Activated T-helper 17 cell treated with anti-CD3 and anti-CD28 coated beads, Interleukin-2, amount 50 U/mL, for 72 hours (primary cell): ENCODE measurements at places on chromosomes 1 and 21. TPM values are rescaled to one million over a fixed set of nuclear protein-coding genes. Genes with fewer than 3 reads are reported as not detected.
A peak's percentile ranks its signal among the peaks of the same experiment; 100 is the strongest.

DNA sequence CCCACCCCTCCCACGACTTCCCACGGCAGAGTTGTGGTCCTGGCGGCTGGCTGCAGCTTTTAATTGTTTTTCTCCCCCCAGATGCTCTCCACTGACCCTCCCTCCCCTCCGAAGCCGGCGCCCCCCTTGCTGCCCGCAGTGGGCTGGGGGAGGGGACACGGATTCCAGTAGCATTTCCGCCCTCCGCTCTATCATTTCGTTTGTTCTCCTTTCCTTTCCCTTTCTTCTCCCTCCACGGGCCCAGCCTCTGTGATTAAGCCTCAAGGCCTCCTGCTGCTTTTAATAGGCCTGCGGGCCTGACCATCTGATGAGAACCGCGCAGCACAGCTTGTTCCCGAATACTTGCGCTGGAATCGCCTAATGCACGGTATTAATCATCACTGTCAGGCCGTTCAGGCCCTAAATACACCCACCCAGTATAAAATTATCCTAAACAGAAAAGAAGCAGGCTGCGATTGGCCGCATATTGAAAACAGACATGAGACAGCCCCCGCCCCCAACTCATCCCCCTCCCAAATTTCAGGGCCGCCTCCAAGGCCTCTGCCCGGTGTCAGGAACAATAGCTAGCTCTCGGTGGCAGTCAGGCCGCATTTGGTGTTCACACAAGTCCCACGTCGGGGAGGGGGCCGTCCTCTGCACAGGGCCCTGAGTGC is 102.0 kb upstream of the ARHGEF16 start:
- no peak for ATAC-seq

NBPF6 gene
- not detected for total RNA-seq

DNA sequence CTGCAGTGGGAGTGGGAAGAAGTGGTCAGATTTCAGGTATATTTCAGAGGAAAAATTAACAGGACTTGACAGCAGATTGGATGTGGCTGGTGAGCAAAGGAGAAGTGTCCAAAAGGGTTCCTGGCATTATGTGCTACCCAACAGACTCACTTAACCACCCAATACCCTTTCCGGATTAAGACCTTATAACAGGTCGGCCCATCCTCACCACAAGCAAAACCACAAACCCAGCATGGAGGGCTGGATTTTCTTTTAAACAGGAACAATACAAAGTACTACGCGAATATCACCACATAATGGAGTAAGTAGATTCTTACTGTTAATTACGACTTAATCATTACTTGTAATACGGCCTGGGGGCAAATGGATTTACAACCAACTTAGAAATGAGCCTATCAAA is 59.2 kb downstream of the WDR64 start:
- ATAC-seq = no peak

UBASH3A gene
- total RNA-seq = 42.1 TPM

DNA sequence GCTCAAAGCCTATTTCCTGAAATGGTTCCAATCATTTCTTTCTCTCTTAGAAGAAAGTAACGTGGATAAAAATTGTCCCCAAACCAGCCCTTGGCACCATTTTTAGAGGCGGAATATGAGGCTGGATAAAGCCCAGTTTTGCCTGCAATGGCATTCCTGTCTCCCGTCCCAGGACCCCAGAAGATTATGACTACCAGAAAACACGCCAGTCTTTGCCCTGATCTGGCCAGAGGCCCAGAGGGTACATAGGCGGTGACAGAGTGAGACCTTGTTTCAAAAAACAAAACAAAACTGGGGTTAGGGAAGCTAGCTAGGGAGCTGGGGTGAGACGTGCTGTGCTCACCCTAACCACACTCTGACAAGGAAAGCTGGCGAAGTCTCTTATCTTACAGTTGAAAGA is at the start of gene AADACL4:
AADACL4 (plus strand) TSS at position 301 of the 400 bp plus-strand sequence. CDS start 462 bp downstream, outside the sequence.
- no peak for ATAC-seq

GRCh38 chr21:37043818-37044217 is 29.1 kb downstream of the PIGP start:
- no peak for ATAC-seq

USH2A gene
- not detected for total RNA-seq

DNA sequence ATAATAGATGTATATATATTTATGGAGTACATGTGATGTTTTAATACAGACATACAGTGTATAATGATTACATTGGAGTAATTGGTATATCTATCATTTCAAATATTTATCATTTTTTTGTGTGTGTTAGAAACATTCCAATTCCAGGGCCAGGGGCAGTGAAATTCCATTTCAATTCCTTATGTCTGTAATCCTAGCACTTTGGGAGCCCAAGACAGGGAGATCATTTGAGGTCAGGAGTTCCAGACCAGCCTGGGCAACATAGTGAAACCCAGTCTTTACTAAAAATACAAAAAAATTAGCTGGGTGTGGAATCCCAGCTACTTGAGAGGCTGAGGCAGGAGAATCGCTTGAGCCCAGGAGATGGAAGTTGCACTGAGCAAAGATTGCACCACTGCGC is 30.4 kb upstream of the PDC start:
- ATAC-seq = no peak

ARHGEF16 gene
- total RNA-seq = not detected

DNA sequence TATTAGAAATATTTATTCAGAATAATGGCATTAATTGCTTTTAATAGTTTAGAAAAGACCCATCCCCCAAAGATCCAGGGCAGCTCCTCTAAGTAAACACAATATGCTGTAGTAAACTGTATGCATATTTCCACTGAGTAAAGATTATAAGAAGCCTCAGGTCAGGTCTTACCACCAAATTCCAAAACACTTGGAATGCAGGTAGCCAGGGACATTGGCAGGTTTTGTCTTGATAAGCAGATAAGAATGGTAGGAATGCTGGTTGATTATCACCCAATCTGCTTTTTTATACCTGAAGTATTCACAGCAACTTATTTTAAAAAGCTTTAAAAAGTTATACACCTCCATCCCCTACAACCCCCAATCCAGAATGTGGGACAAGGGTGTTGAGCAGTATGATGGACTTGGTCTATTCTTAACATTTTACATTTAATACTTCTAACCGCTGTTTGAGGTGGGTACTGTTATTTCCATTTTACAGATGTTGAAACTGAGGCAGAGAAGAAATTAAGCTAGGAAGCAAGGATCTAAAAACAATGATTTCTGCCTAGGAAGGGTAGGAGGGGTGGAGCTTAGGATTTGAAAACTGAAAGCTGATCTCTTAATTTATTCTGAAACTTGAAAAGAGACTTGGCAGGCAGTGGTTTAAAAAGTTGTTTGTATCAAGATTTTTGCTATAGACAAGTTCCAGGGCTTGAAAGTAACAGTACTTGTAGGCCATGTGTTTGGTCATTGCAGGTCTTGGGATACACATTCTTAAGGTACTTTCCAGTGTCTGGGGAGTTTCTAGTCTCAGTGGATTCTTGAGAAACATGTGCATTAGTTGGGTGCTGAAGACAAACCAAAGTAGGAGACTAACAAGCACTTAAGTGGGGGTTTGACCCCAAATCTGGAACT is 15.6 kb upstream of the THEM4 start:
- peak; percentile 84 for ATAC-seq

- ATAC-seq = no peak
These were observed 10.4 kb upstream of the SGIP1 start for GRCh38 chr1:66523562-66523961.

DNA sequence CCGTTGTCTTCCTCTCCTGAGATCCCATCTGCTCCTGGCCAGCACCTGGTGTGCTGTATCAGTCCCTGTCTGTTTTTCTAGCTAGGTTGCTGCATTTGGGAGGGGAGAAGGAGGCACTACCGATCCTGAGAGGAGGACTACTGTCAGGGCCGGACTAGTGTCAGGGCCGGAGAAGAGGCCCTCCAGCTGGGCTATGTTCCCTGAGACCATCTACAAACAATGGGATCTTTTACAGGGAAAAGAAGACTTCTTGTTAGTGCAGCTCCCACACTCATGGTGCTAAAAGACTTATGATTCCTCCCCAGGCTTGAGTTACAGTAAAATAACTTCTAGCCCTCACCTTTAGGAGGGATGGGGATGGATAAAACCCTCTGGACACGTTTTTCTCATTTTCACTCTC is 141.0 kb upstream of the TNR start:
- no peak for ATAC-seq

DNA sequence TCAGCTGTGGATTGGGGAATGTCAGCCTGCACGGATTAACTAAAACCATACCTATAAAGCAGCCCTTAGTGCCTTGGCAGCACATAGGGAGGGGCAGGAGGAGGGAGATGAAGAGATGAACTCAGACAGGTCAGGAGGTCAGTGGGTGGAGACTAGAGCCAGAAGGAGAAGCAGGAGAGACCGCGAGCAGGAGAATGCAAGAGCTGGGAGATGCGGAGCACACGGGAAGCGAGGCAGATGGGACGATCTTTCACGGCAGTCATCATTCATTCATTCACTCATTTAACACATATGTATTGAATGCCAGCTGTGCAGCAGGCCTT is 41.9 kb downstream of the NEK2 start:
- ATAC-seq = no peak

CD2 gene
- 473 TPM for total RNA-seq

DNA sequence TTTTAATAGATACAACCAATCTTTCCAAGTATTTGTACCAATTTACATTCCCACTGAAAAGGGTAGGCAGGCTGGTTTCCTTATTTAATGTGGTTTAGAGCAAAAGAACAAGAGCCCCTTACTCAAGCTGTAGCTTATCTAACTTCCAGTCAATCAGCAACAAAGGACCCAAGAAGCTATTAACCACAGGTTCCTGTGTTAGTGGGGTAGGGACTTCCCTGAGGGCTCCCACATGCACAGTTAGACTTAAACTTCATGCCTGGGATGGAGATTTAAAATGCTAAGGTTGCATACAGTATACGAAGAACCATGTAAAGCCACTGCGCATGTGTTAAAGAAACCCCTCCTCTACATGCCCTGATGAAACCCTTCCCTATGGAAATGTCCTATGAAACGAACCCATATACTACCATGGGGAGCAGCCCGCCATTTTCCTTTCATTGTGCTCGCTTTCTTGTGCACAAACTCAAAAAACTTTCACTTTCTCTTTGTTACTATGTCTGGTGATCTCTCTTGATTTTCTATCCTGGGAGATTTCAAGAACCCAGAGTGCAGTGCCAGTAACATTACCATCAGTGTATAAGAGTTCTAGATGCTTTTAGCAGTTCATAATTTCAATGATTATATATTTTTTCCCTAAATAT is 23.3 kb upstream of the ST6GALNAC5 start:
- ATAC-seq = peak; percentile 31
